Right cardiac atrium (tissue), 5 donors: ENCODE measurements at places on chromosomes 2 and 18.

DNA sequence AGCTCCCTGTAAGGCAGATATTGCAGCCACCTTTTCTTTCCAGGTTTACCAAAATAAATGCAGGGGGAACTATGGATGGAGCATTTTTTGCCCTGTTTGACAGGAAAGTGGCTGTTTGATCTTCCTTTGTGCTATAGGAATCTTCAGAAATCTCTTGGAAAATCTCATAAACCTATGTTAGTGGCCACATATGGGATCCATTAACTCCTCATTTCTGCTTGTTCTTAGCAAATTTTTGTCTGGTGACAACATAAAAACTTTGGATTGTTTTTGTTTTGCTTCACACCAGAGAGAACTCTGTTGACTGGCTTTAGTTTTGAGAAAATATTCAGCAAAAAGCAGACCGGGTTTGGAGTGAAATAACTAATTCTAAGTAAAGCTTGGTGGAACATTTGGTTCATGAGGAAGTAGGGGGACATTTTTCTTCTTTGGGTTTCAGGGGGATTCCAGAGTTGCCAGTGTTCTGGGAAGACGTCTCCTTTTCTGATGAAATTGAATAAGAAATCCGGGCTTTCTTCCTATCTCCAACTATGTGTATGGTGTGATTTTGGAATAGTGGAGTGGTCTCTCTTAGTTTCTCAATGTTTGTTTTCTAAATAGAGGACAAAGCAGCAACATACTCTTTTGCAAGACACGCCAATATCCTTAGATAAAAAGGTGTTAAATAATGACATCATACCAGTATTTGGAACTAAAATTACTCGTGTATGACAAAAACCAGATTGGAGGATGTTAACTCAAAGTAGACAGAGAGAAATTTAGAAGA, 174.4 kb downstream of the ICOS start:
- no peak for DNase-seq

DNA sequence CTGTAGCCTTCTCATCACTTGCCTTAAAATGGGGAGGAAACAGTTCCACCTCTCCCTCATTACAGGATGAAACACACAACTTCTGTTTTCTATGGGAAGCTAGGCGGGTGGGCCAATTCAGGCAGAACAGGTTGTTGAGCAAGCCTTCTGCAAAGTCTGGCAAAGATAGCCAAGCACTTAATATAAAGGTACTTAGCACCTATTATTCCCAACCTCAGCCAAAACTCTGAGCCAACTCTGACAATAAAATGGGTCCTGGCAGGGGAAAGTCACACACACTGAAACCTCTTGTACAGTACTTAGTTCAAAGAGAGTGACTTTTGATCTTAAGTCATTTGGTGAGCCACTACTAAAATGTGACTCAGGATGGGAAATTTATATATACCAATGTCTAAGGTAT, 15.8 kb upstream of the SOCS6 start:
- DNase-seq: no peak

DNA sequence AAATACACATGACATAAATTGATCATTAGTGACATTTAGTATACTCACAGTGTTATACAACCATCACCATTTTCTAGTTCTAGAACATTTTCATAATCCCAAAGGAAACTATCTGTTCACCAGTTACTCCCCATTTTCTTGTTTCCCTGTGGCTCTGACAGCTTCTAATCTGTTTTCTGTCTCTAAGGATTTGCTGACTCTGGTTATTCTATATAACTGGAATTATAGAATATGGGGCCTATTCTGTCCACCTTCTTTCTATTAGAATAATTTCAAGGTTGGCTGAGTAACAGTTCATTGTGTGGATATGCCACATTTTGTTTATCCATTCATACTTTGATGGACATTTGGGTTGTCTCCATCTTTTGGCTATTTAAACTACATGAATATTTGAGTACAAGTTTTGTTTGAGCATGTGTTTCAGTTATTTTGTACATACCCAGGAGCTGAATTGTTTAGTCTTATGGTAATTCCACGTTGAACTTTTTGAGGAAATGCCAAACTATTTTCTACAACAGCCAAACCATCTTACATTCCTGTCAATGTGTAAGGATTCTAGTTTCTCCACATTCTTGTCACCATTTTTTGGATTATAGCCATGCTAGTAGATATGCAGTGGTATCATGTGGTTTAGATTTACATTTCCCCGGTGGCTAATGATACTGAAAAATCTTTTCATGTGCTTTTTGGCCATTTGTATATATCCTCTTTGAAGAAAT, 20.5 kb downstream of the KIAA1328 start:
- DNase-seq: no peak

DNA sequence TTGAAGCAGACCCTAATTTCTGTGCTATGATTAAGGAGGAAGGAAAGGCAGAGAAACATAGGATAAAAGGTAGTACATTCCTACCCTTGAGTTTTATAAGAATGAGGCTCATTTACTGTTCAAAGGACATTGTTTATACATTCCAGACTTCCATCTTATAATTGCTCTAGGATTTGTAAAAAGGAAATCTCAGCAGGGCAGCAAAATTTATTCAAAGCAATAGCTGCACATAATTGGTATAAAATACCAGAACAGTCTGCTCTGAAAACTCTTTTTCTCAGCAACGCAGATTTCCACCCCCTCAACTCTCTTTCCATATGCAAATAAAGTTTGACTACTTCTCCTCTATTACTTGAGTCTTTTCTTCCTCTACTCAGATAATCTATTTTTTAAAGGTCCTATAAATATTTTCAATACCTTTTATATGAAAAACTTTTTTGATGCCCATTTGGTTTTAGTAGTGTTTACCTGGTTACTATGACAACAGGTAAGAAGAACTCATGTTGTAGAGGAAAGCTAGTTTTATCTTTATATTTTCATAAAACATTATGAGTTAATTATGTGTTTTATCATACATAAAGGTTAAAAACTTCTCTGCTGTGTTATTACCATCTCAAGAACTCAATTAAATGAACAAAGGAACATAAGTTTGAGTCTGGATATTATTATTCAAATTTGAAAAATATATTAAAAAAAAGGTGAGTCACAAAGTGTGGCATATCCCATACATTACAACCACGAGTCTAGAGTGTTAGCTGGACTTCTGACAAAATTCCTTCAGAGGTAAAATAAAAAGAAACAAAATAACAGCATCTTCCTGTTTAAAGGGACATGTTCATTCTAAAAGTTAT, 19.9 kb downstream of the RBMS1 start:
- no peak for DNase-seq

GRCh38 chr2:5609201-5609600, 83.0 kb upstream of the SOX11 start:
- DNase-seq: no peak

DNA sequence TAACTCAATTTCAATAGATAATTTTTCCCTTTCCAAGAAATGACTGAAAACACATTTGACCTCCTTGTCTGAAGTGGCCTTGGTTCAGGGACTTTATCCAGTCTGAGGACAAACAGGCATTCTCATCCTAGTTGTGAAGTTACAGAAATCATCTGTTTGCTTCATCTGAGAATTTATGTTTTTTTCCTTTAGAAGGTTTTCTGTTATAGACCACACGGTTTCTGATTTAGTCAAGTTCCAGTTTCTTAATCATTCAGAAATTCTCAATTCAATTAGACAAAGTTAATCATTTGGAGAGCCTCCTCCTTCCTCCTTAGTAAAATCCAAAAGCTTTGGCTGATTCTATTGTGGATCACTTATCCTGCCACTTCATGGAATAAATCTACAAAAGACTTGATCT, 60.9 kb downstream of the ICOS start:
- no peak for DNase-seq

DNA sequence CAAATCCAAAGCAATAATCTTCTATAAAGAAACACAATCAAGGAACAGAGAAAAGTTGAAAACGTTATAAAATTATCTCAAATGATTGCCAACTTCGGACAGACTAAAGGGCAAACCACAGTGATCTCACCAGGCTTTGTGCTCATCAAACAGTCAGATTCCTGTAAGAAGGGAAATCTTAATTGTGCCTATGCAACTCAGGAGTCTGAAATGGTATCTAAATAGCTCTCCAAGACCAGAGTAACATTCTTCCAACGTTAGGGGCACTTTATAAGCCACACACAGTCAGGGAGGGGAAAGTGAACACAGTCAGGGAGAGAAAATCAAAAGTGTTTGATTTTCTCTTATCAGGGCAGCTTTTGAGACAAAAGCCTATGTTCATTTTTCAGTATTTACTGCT, 29.4 kb downstream of the PLEKHM3 start:
- no peak for DNase-seq

DNA sequence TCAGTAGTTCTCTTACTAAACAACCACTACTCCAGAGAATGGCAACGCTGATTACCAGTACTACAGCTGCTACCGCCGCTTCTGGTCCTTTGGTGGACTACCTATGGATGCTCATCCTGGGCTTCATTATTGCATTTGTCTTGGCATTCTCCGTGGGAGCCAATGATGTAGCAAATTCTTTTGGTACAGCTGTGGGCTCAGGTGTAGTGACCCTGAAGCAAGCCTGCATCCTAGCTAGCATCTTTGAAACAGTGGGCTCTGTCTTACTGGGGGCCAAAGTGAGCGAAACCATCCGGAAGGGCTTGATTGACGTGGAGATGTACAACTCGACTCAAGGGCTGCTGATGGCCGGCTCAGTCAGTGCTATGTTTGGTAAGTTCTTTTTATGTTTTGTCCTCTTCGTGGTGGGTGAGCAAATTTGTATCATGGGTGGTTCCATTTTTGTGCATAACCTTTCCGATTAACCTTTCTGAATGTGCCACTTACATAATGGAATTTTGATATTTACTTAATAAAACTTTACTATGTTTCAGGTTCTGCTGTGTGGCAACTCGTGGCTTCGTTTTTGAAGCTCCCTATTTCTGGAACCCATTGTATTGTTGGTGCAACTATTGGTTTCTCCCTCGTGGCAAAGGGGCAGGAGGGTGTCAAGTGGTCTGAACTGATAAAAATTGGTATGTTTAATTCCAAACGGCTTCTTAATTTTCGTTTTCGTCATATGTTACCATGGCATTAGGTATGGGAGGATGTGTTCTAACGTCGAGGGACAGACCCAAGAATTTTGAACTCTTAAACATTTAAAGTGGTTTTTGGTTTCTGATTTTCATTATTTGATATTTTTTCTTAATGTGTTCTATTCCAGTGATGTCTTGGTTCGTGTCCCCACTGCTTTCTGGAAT, 1.3 kb downstream of the SLC20A1 start:
- no peak for DNase-seq

GRCh38 chr2:11396021-11396420, 51.6 kb upstream of the ROCK2 start:
- DNase-seq: no peak

- DNase-seq: no peak
Measured at GRCh38 chr2:102337481-102338386, 17.9 kb upstream of the IL18R1 start.

- no peak for DNase-seq
Measured at GRCh38 chr2:28602136-28602660, 106.3 kb downstream of the PLB1 start.

- DNase-seq: peak; percentile 41
Measured at GRCh38 chr2:85421260-85422071, 3.0 kb downstream of the SH2D6 start.

- DNase-seq: no peak
Measured at GRCh38 chr2:122061206-122061605, 305.8 kb downstream of the TSN start.

GRCh38 chr2:160490733-160491685, 2.6 kb downstream of the RBMS1 start:
- no peak for DNase-seq

DNA sequence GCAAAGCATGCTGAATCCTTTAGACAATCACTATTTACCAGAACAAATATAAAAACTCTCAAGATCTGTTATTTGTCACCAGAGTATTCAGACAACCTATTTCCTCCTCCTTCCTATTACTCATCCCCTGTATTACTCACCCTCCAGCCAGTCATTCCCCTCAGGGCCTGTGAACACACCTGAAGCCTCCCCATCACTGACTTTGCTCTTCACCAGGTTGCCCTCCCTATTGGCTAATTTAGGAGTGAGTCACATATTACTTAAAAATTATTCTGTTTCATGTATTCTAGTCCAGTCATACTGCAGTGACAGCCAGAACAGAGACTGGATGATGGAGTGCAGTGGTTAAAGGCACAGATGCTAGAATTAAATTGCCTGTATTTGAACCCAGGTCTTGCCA, 3.7 kb upstream of the ATG16L1 start:
- DNase-seq: no peak

DNA sequence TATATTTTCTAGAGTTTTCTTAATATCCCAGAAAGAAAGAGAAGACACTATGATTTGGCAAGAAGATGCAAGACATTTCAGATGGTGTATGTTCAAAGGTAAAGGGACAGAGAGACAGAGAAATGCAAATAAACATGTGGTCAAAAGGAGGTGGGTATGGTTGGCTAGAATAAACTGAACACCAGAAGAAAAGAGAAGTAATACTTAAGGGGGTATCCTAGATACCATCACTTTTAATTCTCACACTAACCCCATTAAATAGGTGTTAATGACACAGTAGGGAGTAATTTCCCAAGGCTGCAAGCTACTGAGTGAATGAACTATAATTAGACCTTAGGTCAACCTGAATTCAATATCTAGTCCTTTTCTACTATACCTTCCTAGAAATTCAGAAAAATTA, 111.2 kb upstream of the CD226 start:
- no peak for DNase-seq

- no peak for DNase-seq
Measured at GRCh38 chr2:231359948-231360347, 35.6 kb upstream of the B3GNT7 start.

DNA sequence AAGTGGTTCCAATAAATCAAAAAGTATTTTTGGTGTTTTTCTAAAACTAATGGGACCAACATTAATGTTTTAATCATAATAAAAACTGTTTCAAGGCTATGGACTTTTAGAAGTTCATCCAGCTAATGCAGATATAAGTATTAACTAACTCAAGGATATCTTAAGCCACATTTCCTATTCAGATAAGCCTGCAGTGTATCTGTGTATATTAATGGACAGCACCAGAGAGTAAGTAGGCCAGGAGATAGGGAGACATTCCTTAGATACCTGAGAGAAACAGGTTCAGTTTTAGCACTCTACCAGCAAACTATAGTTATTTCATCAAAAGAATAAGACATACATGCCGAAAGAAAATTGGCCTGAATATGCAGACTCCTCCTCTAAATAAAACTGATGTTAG, 27.3 kb downstream of the PREPL start:
- no peak for DNase-seq

DNA sequence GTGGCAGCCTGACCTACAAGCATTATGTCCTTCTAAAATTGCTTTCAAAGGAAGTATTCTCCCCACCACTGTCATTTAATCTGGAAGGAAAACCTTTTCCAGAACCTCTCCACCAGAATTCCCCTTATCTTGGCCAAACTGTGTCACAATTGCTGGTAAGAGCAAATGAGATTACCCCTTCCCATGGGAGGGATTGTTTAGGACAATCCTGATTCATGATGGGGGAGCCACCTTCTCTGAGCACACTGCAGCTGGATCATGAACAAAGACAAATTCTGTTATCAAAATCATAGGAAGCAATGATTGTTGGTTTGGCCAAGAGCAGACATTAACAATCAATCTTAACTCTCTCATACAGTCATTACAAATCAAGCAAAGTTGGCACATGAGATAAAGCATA, 18.1 kb upstream of the ATOH8 start:
- no peak for DNase-seq

GRCh38 chr2:235389626-235390025, 104.2 kb upstream of the AGAP1 start:
- DNase-seq: no peak
